ENCODE measurements at places on chromosomes 2 and 18.
A peak's percentile ranks its signal among the peaks of the same experiment; 100 is the strongest.

DNA sequence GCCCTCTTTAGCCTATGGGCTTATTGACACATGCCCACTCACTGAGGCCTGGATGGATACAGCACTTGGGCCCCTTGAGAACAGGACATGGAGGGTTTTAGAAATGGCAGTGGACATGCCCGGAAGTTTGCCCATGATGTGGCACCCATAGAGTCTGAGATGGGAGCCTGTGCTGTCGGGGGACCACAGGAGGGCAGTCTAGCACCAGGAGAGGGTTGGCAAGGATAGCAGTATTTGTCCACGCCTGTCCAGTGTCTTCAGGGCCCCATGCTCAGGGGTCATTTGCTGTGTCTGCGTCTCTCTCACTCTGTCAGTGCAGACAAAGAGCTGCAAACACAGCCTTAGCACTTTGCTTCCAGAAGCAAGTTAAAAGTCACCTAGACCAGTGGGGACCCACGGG, 48.7 kb downstream of the IL1RL2 start:
- no peak for DNase-seq

- DNase-seq = peak; percentile 27
Measured at GRCh38 chr2:8761529-8762164, 75.8 kb downstream of the KIDINS220 start.

DNA sequence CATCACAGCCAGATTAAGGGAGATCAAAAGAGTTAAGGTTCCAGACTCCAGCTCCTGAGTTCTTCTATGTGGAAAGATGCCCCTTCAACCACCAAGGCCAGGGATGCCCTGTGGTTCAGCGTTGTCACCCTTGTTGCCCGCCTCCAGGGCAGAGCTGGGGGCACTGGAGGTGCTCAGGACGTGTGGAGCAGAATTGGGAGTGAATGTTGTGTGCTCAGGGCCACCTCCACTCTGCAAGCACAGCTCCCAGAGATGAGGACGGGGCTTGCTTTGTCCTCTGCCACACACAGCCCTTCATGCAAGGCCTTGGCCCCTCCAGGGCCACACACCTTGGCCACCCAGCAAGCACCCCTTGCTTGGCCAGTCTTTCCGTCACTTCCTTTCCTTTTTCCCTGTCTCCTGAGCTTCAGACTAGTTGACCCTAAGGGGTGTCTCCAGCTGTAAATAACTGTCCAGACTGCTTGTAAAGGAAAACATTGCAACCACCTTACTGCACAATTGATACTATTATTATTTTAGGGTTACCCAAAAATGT, 103.3 kb downstream of the AGAP1 start:
- DNase-seq = no peak

GRCh38 chr2:134745023-134745422, 26.2 kb upstream of the TMEM163 start:
- DNase-seq = no peak

DNA sequence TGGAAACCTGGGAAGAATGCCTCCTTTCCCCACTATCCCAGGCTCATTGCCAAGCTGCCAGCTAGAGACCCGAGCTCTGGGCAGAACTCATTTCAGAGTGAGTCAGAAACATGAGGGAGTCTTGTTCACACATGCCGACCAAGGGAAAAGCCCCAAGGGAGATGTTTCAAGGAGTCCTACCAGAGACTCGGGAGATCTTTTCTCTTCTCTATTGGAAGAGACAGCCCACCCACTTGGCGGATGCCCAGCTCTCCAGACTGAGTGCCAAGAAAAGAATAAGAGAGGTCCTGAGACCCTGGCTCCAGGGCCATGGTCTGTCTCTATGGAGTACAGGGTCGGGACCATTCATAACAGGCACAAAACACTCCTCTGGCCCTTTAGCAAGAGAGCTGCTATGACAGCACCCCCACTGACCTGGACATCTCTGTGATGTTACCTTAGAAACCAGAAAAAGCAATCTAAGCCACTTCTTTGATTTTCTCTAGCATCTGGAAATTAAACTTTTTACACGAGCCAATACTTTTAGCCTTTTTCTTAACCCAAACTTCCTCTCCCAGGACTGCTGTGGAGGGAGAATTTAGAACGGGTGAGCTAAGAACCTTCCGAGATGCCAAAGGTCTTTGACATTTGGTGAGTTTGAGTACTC, 18.5 kb upstream of the IGFBP5 start:
- no peak for DNase-seq

GRCh38 chr2:105411720-105412407, 13.0 kb upstream of the FHL2 start:
- DNase-seq = no peak

GRCh38 chr18:22728481-22729105, 204.5 kb upstream of the RBBP8 start:
- DNase-seq = no peak

GRCh38 chr18:30439174-30439573, 603.4 kb downstream of the DSC3 start:
- DNase-seq = no peak

GRCh38 chr18:48656582-48656981, 117.8 kb downstream of the CTIF start:
- no peak for DNase-seq

DNA sequence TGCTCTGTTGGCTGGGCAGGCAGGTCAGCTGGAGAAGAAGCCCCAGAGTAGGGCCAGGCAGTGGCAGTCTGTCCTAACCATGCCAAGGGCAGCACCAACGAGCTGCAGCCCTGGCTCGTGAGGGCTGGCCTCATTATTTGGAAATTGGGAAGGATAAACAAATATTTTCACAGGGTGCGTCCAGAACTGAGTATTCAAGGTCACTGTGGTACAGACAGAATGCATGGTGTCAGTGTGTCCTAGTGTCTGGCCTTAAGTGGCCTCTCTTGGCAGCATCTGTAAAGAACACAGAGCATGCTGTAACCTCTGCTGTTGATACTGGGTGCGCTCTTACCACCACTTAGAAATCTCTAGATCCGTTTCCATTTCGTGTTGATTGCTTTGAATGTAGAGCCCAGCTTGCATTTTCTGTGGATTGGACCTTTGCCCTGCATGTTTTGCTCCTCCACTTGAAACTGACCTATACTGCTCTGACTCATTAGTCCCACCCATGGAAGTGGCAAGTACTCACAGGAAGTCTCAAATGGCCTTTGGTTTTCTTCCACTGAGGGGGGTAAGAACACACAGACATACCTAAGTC, 88.2 kb downstream of the GREB1L start:
- no peak for DNase-seq

DNA sequence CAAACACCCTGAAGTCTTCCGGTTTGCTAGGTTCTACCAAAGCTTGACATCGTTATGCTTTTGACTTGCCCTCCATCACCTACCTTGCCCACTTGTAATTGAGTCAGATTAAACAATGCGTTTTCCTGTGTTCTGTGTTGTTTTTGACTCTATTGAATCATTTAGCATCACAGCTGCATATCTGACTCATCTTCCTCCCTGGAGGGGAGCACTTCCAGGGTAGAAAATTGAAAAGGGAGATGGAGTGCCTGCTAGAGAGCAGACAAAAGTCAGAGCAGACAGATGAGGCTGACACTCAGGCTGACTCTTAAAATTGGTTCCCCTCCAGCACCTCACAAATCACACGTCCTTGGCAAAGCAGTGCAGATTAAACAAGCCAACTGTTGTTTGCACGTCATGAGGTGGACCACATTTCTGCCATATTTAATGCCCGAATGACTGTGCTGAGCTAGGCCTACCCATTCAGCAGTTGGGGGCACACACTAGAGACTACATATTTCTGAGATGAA, 2.2 kb downstream of the MPP4 start:
- DNase-seq = no peak

DNA sequence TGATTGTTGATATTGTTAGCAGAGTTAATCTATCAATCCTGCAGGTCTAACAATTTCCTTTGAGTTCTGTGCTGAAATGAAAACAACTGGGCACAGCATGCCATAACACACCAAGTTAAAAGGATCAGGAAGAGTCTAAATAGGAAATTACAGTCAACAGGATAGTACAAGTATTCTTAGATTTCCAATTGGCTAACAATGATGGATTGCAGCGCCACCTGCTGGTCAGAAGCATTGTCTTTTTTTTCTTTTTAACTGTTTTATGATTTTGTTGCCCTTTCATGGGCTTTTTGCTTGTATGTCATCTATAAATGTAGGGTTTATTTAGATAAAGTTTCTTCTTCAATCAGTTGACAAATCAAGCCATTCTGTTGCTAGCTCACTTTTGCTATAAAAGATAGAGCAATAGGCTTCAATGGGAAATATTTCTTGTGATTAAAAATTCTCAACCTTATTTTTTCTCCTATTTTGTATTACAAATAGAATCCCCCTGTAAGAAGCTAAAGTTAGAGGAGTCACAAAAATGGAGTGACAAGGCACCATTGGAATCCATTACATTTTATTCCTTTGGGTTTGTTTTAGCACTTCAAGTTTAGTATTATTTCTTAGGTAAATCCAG, 40.8 kb upstream of the RPRM start:
- DNase-seq = no peak

DNA sequence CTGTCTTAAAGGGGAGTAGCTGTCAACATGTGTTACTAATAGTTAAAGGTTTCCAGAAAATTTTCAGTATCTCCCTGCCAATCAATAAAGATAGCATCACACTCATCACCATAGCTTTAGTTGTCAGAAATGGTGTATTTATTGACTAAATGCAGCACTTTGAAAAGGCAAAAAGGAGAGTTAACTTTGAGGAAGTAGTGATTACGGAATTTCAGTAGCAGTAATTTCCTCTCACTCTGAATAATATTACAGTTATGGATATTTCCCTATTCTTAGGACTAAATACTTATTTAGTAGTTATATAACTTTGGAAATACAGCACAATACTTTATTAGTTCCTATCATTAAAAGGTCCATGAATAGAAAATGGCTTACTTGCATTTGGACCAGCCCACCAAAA, 250.5 kb downstream of the CAMKMT start:
- no peak for DNase-seq

- DNase-seq = no peak
Measured at GRCh38 chr2:187079901-187080300, 230.9 kb upstream of the ZSWIM2 start.

DNA sequence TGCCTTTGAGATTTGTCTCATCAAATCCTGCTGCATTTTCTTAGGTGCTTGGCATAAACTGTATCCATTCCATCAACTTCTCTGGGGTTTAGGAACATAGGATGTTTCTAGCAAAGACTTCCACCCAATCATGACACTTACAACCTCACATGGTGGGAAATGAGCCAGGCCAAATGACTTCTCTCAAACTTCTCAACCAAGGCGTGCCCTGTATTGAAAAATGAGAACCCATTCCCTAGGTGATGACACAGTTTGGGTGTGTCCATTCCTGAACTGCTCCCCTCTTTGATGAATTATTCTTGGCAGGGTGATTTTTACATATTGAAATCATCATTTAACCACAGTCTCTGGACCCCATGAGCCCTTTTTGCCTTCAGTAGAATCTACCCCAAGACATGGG, 161.1 kb downstream of the EN1 start:
- DNase-seq = no peak

DNA sequence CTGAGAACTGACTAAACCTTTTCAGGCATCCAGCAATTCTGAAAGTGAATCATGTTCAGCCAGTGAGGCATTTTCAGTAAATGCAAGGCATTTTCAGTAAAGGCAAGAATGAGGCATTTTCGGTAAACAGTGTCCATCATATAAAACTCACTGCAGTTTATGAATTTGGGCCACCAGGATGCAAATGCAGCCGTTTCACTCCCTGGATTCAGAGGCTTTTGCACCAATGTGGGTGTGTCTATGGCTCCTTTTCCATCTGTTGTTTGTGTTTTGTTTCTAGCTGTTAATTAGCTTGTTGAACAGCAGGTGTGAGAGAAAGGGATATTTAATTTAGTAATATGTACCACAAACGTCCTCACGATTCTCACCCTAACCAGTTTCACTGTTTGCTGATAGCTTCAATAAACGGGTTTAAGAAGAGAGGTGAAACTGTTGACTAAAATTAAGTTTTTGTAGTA, 116.3 kb upstream of the PGAP1 start:
- no peak for DNase-seq

GRCh38 chr2:46951290-46952064, 35.9 kb upstream of the MCFD2 start:
- DNase-seq = no peak

GRCh38 chr2:121722479-121722878, 14.2 kb downstream of the NIFK start:
- DNase-seq = no peak

DNA sequence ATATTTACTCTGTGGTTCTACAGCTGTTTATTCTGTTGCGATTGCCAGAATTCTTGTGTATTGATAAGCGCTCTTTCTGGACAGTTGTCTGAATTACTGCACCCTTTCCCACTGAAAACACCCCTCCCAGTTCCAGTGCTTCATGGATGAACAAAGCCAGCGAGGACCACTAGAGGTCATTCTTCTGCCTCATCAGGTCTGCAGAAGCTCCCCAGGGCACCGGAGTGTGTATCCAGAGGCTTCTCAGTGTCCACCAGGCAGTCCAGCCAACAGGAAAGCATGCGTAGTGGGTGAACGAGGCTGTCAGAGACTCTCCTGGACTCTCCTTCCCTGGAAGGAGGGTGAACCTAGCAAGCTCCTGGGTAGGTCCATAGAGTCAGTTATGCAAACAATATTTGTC, 40.6 kb upstream of the INHBB start:
- DNase-seq = no peak

GRCh38 chr2:157427003-157427921, 16.6 kb downstream of the CYTIP start:
- DNase-seq = no peak

DNA sequence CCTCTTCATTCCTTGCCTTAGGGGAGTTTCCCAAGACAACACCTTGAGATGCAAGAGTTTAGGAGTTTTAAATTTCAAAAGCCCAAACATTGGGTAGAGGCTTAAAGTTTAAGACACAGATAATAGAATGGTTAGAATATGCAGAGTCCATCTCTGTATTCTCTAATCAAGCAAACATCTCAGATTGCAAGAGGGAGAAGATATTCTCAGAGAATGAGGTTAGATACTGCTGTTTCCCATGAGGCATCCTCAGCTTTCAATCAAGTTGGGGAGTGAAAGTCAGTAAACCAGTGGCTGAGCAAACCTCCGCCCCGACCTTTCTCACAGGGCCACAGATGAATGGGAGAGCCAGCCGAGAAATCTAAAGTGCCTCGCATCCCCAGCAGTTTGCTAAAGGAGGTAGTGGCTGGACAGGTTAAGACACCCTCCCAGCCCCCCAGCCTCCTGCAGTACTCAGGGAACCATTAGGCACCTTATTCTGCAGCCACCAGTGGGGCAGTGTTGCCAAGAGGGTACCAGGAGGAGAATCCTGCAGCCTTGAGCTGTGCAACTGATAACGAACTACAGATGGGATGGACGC, 30.0 kb downstream of the FBXO36 start:
- DNase-seq = no peak

GRCh38 chr2:236956031-236956618, 129.6 kb upstream of the COPS8 start:
- DNase-seq = no peak

- no peak for DNase-seq
Measured at GRCh38 chr2:31286961-31287550, 53.1 kb downstream of the EHD3 start.

GRCh38 chr2:98482362-98482761, 37.7 kb downstream of the INPP4A start:
- no peak for DNase-seq
